Mucosa of descending colon (tissue), 3 donors: ENCODE measurements at places on chromosomes 5 and 9.

GRCh38 chr5:115873392-115873791, 31.7 kb downstream of the AP3S1 start:
- DNase-seq = no peak

DNA sequence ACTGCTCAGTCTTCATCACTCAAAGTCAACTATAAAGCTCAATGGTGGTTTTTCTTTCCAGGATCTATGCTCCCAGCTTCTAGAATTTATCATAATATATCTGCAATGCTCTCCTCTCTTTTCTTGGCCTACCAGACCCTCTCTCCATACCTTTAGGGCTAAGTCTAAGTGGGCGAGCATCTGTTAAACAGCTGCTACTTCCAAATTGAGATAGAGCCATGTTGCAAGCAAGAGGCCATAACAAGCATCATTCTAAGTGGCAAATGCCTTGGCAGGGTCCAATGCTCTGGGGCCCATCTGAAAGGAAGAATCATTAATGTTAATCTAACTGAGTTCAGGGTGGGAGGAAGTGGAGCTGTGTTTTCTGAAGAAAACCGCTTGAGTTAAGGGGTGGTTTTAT, 324.0 kb downstream of the TLR4 start:
- DNase-seq = no peak

- DNase-seq = no peak
Measured at GRCh38 chr5:144219869-144220268, 49.2 kb downstream of the KCTD16 start.

GRCh38 chr5:153952893-153953292, 85.8 kb downstream of the FAM114A2 start:
- no peak for DNase-seq

- no peak for DNase-seq
Measured at GRCh38 chr5:75522025-75522424, 10.3 kb downstream of the POLK start.

DNA sequence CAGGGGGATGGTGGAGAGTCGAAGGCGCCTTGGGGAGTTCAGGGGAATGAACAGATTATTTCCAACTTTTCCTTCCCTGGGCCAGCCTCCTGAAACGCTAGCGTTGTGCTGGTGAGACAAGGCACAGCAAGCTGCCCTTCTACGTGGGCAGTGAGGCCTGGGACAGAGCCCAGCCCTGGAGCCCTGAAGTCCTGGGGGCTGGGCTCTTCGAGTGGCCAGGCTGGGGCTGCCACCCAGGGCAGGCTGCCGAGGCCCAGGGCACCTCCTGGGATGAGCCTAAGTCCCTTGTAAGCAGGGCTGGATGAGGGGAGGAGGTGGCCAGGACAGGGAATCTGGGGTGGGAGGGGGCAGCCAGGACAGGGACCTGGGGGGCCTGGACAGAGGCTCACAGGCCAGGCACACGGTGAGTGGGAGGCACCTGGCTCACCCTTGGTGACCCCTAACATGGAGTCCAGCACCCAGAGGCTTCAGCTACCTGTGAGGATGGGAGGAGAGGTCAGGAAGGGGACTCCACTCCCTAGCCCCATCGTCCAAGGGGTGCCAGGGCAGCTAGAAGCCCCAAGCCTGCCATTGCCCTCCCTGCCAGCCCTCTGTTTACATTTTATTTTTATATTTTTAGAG, 1.3 kb upstream of the LCN12 start:
- peak; percentile 44 for DNase-seq

- no peak for DNase-seq
Measured at GRCh38 chr5:14034963-14035362, 90.5 kb upstream of the DNAH5 start.

GRCh38 chr5:22593592-22593991, 259.6 kb downstream of the CDH12 start:
- DNase-seq = no peak

DNA sequence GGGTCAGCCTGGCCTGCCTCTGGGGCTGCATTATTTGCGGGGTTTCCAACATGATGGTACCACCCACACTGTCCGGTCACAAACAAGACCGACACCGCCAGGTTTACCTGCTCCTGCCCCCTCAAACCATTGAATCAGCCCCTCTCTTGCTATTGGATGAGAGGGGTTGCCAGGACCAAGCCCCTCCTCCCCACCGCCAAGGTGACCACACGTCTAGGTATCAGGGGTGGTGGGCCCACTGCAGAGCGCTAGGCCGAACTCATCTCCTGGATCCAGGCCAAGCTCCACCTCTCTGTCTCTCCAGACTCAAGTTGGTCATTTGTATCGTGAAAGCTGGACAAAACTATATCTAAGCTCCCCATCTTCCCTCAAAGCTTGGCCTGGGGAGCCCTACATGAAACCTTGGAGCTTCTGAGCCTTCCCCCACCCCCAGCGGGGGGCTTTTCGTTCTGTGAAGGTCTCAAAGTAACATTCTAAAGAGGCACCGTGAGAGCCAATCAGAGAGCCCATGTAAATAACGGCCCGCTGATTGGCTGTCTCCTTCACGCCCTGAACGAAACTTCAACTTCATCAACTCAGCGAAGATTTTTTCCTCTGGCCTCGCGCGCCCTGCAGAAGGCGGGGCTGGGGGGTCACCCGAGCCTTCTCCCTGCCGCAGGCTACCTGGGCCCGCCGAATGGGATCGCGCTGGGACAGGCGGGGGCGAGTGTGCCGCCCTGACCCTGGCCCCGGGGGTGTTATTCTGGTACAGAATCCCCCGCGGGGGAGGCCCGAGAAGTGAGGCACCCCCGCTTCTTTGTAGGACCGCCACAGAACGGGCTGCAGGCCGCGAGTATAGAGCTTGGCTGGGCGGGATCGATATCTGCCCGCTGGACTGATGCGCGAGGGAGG, 49.6 kb upstream of the PSD2 start:
- no peak for DNase-seq

- no peak for DNase-seq
Measured at GRCh38 chr9:15276328-15276938, 30.6 kb downstream of the TTC39B start.

DNA sequence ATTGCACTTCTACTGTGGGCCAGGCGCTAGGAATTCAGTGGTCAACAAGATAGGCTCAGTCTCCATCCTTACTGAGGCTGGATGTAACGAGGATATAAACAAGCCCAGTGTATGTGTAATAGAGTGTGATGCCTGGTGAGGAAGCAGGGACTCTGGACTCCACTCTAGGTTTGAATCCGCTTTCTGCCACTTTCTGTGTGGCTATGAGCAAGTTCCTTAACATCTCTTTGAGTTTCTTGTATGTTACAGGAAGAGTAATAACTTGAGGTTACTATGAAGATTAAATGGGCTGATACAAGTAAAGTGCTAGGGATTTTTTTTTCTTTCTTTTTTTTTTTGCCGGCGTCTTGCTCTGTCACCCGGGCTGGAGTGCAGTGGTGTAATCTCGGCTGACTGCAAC, 12.4 kb downstream of the DOCK2 start:
- DNase-seq = no peak

DNA sequence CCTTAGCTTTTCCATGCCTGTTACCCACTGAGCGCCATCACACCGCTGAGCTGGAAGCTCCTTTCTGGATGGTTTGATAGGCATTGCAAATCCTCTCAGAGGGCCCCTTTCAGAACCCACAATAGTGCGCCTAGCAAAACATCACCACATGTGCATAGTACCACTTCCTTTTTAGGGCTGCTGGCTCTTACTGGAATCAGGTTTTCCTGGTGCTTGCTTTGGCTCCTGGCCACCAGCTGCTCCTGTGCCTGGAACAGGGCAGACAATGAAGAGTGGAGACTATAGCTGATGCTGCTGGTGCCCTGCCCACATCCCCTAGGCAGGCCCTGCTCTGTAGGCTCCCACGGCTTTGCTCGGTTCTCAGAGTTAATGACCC, 163.6 kb upstream of the SEMA6A start:
- DNase-seq = no peak

- no peak for DNase-seq
Measured at GRCh38 chr5:42842921-42843641, 31.4 kb upstream of the SELENOP start.

- peak; percentile 54 for DNase-seq
Measured at GRCh38 chr9:14313951-14314423, at the start of gene NFIB. Gene NFIB, minus strand, starts transcription at chr9:14314141. Its CDS starts 630 bp downstream, at chr9:14313511.

DNA sequence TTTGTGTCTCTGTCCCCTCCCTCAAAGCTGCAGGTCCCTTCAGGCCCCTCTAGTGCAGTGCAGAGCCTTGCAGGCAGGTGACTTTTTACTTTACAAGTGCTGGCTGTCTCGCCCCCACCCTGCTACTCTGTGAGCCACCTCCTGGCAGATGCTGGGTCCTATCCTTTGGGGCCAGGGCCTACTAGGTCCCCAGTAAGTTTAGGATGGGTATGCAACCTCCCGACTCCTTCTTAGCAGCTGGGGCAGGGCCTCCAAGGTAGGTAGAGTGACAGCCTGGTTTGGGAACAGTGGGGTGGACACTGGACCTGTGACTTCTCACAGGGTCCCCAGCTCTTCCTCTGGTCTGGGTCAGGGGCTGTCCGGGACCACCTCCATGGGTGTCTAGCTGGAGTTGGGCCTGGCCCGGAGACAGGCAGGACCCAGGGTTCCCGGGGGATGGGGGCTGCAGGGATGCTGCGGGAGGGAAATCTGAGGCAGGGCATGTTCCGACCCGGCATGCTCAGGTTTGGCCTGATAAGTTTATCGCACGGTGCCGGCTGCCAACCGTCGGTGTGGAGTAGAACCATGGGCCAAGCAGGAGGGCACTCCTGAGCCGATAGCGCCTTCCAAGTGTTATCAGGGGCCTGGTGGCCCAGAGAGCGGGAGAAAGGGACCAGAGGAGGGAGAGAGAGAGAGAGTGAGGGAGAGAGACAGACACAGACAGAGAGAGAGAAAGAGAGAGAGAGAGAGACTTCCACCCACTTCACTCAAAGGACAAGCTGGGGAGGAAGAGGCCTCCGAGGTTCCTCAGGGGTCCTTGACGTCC, 20.5 kb downstream of the GFI1B start:
- no peak for DNase-seq

GRCh38 chr5:142364251-142365145, 39.7 kb upstream of the SPRY4 start:
- peak; percentile 44 for DNase-seq

DNA sequence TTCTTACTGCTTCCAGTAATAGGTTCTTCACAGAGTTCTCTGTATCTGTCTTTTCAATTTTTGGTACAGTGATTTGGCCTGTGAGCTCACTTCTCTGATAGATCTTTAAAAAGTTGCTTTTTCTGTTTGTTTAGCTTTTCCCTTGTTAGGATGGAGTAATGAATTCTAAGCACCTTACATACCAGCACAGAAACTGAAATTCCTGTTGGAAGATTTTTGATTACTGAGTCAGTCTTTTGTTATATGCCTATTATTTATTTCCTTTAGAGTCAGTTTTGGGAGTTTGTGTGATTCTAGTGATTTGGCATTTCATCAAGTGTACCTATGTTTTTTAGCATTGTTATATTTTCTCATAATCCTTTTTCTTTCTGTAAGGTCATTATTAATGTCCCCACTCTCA, 37.6 kb upstream of the IPPK start:
- DNase-seq = no peak

- DNase-seq = no peak
Measured at GRCh38 chr5:174281855-174282254, 236.3 kb downstream of the NSG2 start.

DNA sequence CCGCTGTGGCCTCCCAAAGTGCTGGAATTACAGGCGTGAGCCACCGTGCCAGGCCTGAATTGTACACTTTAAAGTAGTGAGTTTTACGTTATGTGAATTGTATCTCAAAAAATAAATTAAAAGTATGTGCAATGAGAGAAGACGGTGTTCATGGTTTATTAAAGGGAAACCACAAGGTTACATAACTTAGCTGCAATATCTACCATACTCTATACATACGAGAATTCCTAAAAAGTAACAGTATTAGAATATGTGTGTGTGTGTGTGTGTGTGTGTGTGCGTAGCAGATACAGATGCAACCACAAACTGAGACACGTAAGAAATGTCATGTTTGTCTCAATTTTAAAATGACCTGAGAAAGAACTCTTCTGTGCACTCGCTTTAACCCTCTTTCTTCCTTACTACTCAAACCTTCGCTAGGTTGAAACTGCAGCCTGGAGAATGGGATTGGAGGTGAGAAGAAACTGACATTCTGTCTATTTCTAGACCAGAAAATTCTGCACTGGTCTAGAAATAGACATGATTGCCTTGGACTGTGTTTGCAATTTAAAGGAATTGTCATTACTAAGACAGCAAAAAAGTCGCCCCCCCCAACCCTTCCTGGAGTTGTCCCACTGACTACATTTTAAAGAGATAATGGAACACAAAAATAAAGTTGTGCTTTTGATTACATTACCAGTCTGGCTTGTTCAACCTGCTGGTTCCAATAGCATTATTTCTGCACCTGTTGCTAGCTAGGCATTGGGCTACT, 167.0 kb downstream of the RGS3 start:
- no peak for DNase-seq

- no peak for DNase-seq
Measured at GRCh38 chr9:135260221-135261180, 173.0 kb downstream of the OLFM1 start.
